Tibial artery (tissue), 4 donors: ENCODE measurements at places on chromosomes 13 and 19.

GRCh38 chr13:50171590-50172282 is 156.5 kb downstream of the KCNRG start:
- DNase-seq, result no peak

GRCh38 chr19:17681505-17682125 is 6.5 kb downstream of the UNC13A start:
- no peak for DNase-seq

- no peak for DNase-seq
Observed at GRCh38 chr13:51771418-51772104, 32.4 kb downstream of the DHRS12 start.

DNA sequence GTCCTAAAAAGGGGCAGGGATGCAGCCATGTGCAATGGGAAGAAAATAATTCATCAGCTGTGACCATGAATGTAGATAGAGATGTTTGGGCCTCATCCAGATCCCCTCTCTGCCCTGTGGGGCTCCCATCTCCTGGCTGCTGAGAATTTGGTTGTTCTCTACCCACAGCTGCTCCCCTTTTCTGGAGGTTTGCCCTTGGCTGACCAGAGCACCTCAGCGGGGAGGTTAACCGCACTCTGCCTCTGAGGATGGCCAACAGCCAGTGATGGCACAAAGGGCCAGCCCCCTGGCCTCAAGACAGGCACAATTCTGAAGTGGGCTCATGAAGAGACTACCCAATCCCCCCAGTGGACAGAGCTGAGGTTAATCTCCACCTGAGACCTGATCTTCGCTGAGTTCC is 61.5 kb upstream of the SERP2 start:
- no peak for DNase-seq

GRCh38 chr13:88461272-88462009 is 790.3 kb downstream of the SLITRK5 start:
- DNase-seq, result no peak
